Cardiac muscle cell (in vitro differentiated cells and primary cell): ENCODE measurements at places on chromosomes 2 and 18. TPM values are rescaled to one million over a fixed set of nuclear protein-coding genes. Genes with fewer than 3 reads are reported as not detected.

TMEM127 gene
- polyA plus RNA-seq = 71.0 and 84.2 TPM in 2 replicates

SOWAHC gene
- polyA plus RNA-seq = 8.5 and 13.4 TPM in 2 replicates

NPAS2 gene
- 0.55 and 0.56 TPM in 2 replicates for polyA plus RNA-seq

PID1 gene
- 0.43 and 1.0 TPM in 2 replicates for polyA plus RNA-seq

TEKT4 gene
- polyA plus RNA-seq = not detected in 2 replicates

LONRF2 gene
- 0.36 and 1.3 TPM in 2 replicates for polyA plus RNA-seq

ANKRD53 gene
- polyA plus RNA-seq = 0.99 and 1.4 TPM in 2 replicates

TLX2 gene
- not detected in 2 replicates for polyA plus RNA-seq

MAIP1 gene
- 28.3 and 30.6 TPM in 2 replicates for polyA plus RNA-seq

FHL2 gene
- 612 and 1,543 TPM in 2 replicates for polyA plus RNA-seq

CD28 gene
- not detected in 2 replicates for polyA plus RNA-seq

ZAP70 gene
- 0.32 and 3.5 TPM in 2 replicates for polyA plus RNA-seq

CD207 gene
- not detected in 2 replicates for polyA plus RNA-seq

CPO gene
- polyA plus RNA-seq = 0.42 TPM in 1 of 2 replicates, not detected in the other

RALBP1 gene
- 31.1 and 33.5 TPM in 2 replicates for polyA plus RNA-seq

PAX3 gene
- 8.0 and 8.8 TPM in 2 replicates for polyA plus RNA-seq

RSAD2 gene
- polyA plus RNA-seq = 0.52 and 0.65 TPM in 2 replicates

KCMF1 gene
- 47.8 and 62.6 TPM in 2 replicates for polyA plus RNA-seq

DSC2 gene
- 15.9 and 19.8 TPM in 2 replicates for polyA plus RNA-seq

KIF1A gene
- 4.3 and 6.3 TPM in 2 replicates for polyA plus RNA-seq

STPG4 gene
- not detected in 2 replicates for polyA plus RNA-seq

LHCGR gene
- polyA plus RNA-seq = 0.51 TPM in 1 of 2 replicates, not detected in the other

PROKR1 gene
- not detected in 2 replicates for polyA plus RNA-seq

STK17B gene
- polyA plus RNA-seq = 2.6 and 5.6 TPM in 2 replicates

SERPINB2 gene
- polyA plus RNA-seq = not detected in 2 replicates

SERPINB13 gene
- polyA plus RNA-seq = not detected in 2 replicates

RIT2 gene
- not detected in 2 replicates for polyA plus RNA-seq

MRO gene
- 1.3 TPM in 1 of 2 replicates, not detected in the other for polyA plus RNA-seq

PDCD1 gene
- polyA plus RNA-seq = not detected in 2 replicates

LIPG gene
- 1.5 and 2.8 TPM in 2 replicates for polyA plus RNA-seq

VIT gene
- polyA plus RNA-seq = not detected in 2 replicates

MOB4 gene
- polyA plus RNA-seq = 96.4 and 115 TPM in 2 replicates

HAUS1 gene
- polyA plus RNA-seq = 74.2 and 75.8 TPM in 2 replicates

PCARE gene
- 0.34 TPM in 1 of 2 replicates, not detected in the other for polyA plus RNA-seq
